Amygdala (tissue), 56 donors: ENCODE measurements at places on chromosomes 5 and 9.

DNA sequence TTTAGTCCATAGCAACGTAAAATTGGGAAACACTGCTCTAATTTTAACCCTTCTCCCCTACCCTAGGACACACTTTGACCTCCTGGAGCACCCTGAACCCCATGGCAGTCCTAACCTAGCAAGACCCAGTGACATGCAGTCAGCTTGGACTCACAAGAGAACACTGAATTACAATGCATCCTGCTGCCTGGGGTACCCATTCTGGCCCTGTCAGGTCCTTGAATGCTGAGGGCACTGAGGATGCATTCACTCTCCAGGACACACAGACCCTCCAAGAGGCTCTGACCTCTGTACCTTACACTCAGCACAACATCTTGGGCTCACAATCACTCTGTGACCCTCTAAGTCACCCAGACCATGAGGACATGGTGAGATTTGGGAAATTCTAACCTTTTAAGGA lies 1.8 kb upstream of the PROP1 start:
- no peak for DNase-seq

DNA sequence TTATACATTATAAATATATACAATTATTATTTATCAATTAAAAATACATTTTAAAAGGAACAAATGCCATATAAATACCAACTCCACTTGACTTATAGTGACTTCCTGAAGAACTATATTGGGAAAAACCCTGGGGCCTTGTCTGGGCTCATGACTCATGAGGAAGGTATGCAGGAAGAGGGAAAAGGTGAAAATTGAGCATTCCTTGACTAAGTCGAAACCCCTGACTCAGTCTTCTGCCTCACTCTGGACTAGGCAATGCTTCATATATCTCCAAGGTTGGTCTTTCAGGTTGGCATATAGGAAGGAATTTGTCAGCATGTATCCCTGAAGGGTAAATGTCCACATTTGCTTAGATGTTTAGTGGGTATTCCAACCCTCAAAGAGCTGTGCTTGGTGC lies 78.5 kb downstream of the SH3TC2 start:
- DNase-seq = no peak

DNA sequence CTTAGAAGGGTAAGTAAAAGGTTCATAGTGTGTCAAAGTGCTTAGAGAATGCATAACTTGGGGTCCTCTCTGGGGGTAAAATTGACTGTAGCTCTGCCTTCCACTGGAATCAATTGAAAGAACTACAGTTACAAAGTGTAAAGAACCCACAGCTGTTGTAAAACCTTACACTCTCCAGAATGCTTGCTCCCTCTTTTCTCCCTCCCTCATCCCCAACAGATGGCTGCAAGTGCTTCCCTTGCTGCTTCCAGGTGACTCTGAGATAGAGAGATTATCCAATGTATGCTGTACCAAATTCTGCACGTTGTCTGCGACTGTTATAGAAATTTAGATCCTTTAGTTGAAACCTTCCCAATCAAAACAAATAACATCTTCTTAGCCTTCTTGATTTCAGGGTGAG lies 126.0 kb downstream of the STK32A start:
- no peak for DNase-seq

DNA sequence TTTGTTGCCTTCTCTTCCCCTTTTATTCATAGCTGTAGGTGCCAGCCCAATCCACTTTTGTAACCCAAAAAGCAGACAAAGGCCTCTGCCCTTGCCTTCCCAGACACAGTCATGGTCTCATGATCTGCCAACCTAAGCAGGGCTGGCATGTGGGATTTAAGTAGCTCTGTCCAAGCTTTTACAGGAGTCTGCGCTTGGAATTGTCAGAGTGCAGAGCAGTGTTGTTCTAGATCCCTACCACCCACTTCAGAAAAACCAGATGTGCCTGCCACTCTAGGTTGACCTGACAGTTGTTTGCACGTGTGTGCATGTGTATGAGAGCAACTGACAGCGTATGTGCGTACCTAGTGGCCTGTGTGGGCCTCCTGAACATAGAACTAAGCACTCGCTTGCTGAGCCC lies 87.8 kb upstream of the SPRY4 start:
- DNase-seq = no peak

DNA sequence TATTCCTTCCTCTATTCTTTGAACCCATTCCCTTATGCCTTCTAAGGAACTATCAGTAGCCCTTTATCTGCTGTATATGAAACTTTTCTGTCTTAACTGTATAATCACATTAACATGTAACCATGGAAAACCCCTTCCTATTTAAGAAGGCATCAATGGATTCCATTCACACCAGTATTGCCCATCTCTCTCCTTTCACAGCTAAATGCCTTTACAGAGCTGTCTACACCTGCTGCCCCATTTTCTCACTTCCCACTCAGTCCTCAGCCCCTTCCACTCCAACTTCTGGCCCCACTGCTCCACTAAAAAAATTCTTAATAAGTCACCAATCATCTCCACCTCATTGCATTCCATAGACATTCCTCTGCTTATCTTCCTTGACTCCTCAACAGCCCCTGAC lies 50.8 kb downstream of the SEC61B start:
- no peak for DNase-seq

DNA sequence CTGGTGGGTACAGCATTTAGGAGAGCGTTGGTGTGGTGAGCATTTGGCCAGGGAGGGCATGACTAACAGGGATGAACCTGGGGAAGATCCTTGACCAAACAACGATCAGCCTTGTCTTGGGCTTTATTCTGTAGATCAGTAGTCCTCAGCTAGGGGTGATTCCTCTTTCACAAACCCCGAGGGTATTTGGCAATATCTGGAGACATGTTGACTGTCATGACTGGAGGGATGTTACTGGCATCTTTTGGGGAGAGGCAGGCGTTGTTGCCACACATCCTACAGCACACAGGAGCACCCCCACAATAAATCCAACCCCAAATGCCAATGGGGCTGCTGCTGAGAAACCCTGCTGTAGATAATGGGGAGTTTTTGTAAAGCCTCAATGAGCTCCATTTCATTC lies 43.9 kb downstream of the OSTF1 start:
- no peak for DNase-seq

DNA sequence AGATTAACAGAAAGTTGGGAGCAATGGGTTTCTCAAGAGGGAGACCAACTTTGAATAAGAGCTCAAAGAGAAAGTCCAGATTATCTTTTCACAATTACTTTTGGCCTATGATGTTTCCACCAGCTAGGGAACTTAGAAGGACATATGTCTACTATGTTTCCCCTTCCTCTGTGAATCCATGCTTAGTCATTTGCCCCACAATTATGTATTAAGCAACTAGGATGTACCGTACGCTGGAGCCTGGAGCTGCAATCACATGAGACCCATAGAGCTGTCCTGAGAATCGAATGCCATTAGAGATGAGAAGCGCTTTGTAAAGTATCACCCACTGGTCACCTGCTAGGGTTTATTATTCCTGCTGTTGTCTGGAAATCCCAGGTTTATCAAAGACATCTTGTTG lies 78.8 kb downstream of the PDE6A start:
- no peak for DNase-seq

- no peak for DNase-seq
These were observed 12.3 kb downstream of the PSIP1 start for GRCh38 chr9:15498246-15498995.

DNA sequence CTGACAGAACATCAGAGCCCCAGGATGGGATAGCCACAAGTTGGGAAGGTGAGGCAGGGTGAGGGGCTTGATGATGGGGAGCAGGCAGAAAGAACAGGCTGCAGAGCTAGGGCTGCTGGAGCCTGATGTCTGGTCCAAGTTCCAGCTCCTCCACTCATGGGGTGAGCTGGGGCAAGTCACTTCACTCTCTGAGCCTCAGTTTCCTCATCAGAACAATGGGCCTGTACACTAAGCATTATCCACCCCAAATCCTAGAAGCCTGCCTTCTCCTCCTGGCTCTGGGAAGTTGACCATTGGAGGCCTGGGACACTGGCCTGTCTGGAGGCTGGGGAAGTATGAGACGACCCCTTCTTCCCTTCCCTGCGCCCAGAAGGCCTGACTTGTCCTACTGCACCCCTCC lies 51.8 kb upstream of the PSD2 start:
- no peak for DNase-seq

- DNase-seq = no peak
These were observed 424.0 kb upstream of the RGMB start for GRCh38 chr5:98349251-98349989.

GRCh38 chr9:113183956-113184488 lies 33.2 kb downstream of the SLC31A2 start:
- DNase-seq = no peak
